ENCODE measurements at places on chromosomes 13 and 19.

DNA sequence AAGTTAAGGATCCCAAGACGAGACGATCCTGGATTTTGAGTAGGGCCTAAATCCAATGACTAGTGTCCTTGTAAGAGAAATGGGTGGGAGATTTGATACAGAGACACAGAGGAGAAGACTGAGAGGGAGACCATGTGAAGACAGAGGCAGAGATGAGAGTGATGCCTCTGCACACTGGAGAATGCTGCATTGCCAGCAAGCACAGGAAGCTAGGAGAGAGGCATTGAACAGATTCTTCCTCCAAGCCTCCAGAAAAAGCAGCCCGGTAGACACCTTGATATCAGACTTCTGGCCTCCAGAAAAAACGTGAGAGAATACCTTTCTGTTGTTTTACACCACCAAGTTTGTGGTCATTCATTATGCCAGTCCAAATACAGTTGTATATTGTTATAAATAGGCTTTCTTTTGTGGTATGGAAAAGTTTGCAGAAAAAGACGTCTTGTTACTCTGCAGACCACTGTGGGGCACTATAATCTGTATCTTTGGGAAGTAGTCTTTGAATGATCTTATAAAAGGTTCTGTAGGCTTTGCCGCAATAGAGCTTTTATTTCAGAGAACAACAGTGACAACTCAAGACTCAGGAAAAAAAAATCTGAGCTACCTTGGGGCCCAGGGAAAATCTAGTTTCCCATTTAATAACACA is 17.9 kb upstream of the RFC3 start:
- no peak for DNase-seq

DNA sequence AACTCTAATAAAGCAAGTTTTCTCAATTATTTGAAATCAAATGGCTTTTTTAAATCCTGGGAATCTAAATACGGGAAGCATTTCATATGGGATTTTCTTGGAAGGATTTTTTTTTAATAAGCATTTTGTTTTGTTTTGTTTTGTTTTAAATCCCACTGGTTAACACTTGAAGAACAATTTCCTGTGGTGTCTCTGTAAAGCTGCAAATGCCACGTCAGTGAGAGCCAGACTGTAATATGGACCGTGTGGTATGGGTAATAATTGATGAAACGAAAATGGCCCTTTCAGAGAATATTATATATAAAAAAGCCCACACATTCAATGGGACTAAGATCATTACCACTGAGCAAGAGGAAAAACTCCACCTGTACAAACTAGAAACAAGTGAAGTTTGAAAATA is 33.9 kb upstream of the MIR17HG start:
- DNase-seq, result no peak

GRCh38 chr19:46391296-46392251 is 21.8 kb downstream of the CCDC8 start:
- DNase-seq, result no peak

DNA sequence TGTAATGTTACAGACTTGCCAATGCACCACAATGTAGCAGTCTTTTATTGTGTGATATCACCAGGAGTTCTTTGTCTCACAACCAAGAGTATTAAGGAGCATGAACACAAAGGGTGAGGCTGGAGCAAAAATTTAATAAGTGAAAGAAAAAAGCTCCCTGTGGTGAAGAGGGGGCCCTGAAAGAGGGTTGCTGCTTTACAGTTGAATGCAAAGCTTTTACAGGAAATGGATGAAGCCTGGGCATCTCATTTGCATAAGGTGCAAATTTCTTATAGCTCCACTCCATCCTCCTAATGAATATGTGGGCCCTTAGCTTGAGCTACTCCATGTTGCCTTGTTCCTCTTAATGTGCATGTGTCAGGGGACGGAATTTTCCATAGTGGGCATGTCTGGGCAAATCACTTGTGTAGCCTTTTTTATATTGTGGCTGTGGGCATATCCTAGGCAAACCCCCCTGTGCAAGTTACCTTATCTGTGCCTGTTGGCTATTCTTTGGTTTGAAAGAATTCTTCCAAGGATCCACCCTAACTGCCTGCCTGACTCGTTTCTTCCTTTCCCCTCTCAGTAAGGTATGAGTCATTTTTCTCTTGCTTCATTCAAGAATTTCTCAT is 45.3 kb upstream of the TRPC4 start:
- no peak for DNase-seq

- no peak for DNase-seq
These were observed 15.7 kb downstream of the ZNF846 start for GRCh38 chr19:9752701-9753443.

GRCh38 chr13:37263871-37264270 is 158.4 kb upstream of the CSNK1A1L start:
- no peak for DNase-seq

GRCh38 chr13:22482496-22483000 is 698.2 kb upstream of the SGCG start:
- DNase-seq, result no peak

DNA sequence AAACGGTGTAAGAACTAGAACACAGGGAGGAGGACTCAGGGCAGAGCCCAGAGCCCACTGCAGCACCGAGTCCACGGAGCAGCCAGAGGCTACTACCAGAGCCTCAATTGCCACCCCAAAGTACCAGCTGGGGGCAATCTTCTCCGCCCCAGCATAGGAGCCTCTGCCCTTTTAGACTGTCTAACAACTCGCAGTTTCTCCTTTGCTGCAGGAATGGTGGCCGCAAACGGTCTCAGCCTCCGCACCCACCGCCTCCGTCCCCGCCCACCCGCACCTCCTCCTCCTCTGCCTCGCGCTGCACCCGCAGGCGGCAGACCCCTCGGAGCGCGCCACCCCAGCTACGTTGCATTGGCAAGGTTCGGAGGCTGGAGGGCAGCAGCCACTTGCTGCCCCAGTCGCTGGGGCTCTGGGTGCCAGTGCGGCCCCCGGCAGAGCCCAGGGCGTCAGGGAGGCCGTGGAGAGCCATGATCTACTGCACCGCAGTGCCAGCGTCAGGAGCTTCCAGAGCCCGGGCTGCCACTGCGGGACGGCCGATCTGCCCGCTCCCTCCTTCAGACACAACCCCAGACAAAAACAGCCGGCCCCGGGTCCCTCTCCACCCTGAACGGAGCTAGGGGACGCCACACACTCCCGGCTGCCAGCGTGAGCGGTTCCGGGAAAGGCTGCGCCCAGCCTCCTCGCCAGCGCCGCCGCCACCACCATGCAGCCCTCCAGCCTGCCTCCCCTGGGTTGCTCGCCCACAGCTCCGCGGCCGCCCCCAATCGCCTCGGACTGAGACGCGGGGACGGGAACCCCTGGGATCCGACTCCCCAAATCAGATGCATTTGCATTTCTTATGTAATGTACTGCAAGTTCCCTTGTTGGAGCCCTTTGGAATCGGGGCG is 1.8 kb downstream of the FGF14 start:
- DNase-seq, result no peak

GRCh38 chr13:98188544-98189166 is 11.6 kb upstream of the RNF113B start:
- DNase-seq, result no peak

DNA sequence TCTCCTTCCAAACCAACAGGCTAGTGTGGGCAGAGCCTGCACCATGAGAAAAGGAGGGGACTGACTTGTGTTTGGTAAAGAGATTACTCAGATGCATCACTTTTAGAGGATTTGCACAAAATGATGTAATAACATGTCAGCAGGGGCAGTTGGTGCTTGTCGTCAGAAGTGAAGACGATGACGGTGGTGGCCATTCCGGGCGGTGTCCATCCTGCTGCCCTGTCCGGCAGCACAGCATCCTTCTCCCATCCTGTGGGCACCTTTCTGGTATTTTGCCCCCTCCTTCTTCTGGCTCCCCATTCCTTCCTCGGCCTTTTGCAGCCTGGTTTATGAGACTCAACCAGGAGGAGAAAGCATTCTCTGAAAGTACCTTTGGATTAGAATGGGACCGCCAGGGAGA is 160.1 kb downstream of the TEX29 start:
- no peak for DNase-seq

DNA sequence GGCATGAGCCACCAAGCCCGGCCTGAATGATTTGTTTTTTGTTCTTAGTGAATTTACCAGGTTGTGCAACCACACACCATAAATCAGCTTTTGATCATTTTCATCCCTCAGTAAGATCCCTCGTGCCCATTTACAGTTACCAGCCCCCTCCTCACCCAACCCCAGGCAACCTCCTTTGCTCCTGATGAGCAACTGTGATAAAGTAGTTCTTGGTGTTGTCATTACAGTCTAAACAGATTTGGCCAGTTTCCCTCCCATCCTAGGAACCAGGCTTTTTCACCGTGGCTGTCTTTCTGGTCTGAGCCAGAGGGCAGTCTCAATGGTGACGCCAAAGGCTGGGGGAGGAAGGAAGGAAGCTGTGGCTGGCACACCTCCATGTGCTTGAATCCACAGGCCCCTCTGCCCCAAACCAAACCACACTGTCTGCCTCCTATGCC is 61.2 kb upstream of the WDFY2 start:
- no peak for DNase-seq

DNA sequence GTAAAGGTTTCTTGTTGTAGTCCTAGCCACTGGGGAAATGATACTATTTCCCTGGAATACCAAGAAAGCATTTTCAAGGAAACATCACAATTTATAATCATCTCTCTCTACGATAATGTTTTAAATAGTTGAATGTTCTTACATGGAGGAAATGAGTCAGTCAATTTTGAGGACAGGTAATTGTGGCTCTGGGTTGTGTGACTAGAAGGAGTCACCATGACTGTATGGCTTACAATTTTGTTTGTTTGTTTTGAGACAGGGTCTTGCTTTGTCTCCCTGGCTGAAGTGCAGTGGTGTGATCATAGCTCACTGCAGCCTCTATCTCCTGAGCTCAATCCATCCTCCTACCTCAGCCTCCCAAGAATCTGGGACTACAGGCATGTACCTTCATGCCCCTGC is 47.4 kb downstream of the COG3 start:
- no peak for DNase-seq

- DNase-seq, result peak; percentile 26
These were observed 106.4 kb downstream of the FGF14 start for GRCh38 chr13:102295316-102296048.

GRCh38 chr13:20489185-20489820 is 36.4 kb downstream of the CRYL1 start:
- DNase-seq, result no peak

GRCh38 chr19:29767039-29767735 is 44.6 kb upstream of the CCNE1 start:
- DNase-seq, result no peak

DNA sequence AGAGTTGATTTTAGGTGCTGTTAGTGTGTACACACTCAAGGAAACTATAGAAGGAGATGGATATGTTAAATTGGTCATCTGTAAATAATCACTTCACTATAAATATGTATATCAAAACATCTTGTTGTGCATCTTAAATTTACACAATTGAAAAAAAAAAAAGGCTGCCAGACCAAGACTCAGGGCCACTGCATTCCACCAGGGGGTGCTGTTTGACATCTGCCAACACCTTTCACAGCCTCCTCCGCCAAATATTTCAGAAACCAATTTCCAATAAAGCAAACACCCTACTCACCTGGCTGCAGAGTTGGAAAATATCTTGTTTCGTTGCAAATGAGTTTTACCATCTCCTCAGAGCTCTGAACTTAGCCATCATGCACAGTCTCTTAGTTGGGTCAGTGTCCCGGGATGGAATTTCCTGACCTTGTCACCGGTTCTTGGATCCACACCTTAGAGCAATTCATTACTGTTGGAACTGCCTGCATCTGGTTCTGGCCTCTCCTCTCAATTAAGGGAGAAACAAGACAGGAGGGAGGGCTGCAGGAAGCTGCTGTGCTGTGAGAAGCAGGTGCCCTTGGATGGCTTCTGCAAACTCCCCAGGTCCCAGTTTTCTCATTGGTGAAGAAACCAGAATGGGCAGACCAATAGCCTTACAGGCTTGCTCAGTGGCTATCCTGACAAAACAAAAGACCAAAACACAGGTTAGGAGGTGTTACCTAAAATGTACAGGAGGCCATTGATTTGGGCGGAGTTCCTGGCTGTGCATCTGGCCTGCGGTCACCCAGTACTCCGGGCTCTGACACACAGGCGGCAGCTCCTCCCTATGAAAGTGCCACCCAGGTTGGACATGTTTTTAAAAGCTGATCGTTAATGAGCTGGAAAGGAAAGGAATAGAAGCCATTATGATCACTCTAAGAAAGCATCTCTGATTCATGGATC is 746.6 kb downstream of the UQCRFS1 start:
- DNase-seq, result no peak

GRCh38 chr13:88726075-88726474 is 1054.9 kb downstream of the SLITRK5 start:
- no peak for DNase-seq

All from GM04503 (cell line).